ENCODE measurements at places on chromosomes 7 and 10. TPM values are rescaled to one million over a fixed set of nuclear protein-coding genes. Genes with fewer than 3 reads are reported as not detected.

Gene PNLIPRP2
- total RNA-seq, result not detected

- peaks cover 5% of the 10 kb centered on the region for H3K4me1 ChIP-seq
- H3K27ac ChIP-seq, result peak overlapping the region; percentile 87
- H3K36me3 ChIP-seq, result peaks cover 4% of the 10 kb centered on the region
- no peaks in the 10 kb centered on the region for H3K27me3 ChIP-seq
- H3K4me3 ChIP-seq, result peak overlapping the region; percentile 82
These were observed 631 bp upstream of the PRKRIP1 start for GRCh38 chr7:102395592-102395872.

GRCh38 chr7:17046666-17047065 is 164.9 kb upstream of the AGR3 start:
- H3K27me3 ChIP-seq, result no peaks in the 10 kb centered on the region
- no peak overlapping the region for H3K27ac ChIP-seq
- DNase-seq, result peak; percentile 34
- H3K4me3 ChIP-seq, result no peak overlapping the region

Gene PCLO
- total RNA-seq, result not detected

DNA sequence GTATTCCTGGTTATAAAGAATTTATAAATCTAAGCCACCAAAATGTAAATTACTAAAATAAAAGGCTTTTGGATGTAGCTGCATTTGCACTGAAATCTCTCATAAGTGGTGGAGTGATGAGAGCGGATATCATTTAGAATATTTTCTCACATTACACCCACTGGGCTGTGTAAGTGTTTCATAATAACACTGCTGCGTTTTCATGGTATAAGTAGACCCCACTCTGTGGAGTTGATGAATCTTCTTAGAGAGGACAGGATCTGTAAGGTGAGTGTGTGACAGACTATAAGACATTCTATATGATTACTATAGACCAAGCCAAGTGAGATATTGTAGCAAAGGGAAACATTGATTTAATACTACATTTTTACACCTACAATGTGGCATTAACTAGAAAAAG is 1024.1 kb upstream of the LRRN3 start:
- no peak for DNase-seq
- H3K4me3 ChIP-seq, result no peak overlapping the region
- H3K27ac ChIP-seq, result no peak overlapping the region
- H3K27me3 ChIP-seq, result no peaks in the 10 kb centered on the region
- H3K36me3 ChIP-seq, result no peaks in the 10 kb centered on the region
- H3K4me1 ChIP-seq, result no peaks in the 10 kb centered on the region

Gene RPEL1
- not detected for total RNA-seq

DNA sequence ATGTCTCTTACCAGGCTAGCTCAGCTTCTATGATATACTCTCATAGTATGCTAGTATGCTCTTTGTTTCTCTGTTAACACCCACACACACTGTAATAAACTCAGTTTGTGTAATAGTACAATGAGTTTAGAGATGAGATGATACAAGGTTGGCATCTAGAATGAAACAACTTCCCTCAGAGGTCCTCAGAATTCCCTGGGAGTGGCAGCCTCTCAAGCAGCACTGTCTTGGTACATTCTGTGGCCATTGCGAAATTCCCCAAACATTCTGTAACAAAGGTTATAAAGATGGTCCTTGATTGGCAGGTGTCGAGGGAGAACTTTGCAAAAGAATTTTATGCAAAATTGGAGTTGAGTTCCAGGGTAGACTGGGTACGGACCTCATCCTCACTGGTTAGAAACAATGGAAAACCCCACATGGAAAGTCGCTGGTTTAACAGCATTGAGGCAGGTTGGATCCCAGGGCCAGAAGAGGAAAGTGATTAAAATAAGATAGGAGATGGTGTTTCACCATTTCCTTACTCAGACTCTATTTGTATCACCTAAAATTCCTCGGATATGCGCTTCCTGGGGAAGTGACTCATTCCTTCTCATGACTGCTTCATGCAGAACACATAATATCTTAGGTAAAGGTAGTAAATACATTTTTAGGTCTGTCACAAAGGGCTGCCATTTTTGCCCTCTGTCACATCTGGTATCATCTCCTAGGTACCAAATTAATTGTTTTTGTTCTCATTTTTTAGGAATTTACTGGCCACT is 657.8 kb downstream of the SORCS1 start:
- H3K4me1 ChIP-seq, result no peaks in the 10 kb centered on the region
- no peak overlapping the region for H3K27ac ChIP-seq
- no peak overlapping the region for H3K4me3 ChIP-seq
- H3K36me3 ChIP-seq, result no peaks in the 10 kb centered on the region
- DNase-seq, result peak; percentile 12

Gene PFKP
- 137 TPM for total RNA-seq

DNA sequence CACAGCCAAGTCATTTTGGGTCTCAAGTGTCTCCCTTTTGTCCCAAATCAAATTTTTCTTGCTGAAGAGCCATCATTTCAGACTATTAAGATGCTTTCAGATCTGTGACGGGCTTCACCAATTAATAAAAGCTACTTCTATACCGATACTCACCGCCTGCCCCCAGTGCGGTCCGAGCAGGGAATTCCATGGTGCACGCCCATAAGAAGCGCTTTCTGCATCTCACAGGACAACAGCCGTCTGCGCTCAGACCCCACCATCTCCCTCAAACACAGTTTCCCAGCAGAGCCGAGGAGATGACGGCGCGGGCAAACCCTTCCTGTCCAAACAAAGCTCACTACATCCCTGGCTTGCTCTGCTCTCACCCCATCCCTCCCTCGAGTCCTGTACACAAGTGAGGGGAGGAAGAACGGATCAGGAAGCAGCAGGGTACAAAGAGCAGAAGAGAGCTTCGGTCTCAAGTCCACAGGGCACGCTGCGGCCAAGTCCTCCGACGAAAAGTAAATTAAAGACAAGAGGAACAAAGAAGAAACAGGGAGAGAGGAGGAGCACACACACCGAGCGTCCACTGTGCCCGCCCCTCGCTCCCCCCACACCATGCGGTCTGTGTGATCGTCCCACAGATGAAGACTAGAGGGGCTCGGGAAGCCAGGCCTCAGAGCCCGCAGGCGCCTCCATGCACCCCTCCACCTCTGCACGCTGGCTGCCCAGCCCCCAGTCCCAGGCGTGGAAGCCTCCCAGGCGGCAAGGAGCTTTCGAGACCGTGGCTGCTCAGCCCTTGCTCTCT is 121.9 kb downstream of the MAD1L1 start:
- H3K4me3 ChIP-seq, result no peak overlapping the region
- H3K36me3 ChIP-seq, result no peaks in the 10 kb centered on the region
- DNase-seq, result no peak
- no peaks in the 10 kb centered on the region for H3K27me3 ChIP-seq
- H3K4me1 ChIP-seq, result peaks cover 21% of the 10 kb centered on the region
- H3K27ac ChIP-seq, result peak overlapping the region; percentile 69

GRCh38 chr10:33209802-33210201 is 124.7 kb downstream of the NRP1 start:
- peaks cover 57% of the 10 kb centered on the region for H3K36me3 ChIP-seq
- no peak overlapping the region for H3K27ac ChIP-seq
- no peak overlapping the region for H3K4me3 ChIP-seq

Measured in GM23248 (cell line).